ENCODE measurements at places on chromosomes 2 and 18.

- no peak for DNase-seq
Observed at GRCh38 chr2:1804865-1805264, 60.5 kb upstream of the PXDN start.

GRCh38 chr18:52340406-52341102 lies 557 bp downstream of the DCC start:
- DNase-seq: no peak

DNA sequence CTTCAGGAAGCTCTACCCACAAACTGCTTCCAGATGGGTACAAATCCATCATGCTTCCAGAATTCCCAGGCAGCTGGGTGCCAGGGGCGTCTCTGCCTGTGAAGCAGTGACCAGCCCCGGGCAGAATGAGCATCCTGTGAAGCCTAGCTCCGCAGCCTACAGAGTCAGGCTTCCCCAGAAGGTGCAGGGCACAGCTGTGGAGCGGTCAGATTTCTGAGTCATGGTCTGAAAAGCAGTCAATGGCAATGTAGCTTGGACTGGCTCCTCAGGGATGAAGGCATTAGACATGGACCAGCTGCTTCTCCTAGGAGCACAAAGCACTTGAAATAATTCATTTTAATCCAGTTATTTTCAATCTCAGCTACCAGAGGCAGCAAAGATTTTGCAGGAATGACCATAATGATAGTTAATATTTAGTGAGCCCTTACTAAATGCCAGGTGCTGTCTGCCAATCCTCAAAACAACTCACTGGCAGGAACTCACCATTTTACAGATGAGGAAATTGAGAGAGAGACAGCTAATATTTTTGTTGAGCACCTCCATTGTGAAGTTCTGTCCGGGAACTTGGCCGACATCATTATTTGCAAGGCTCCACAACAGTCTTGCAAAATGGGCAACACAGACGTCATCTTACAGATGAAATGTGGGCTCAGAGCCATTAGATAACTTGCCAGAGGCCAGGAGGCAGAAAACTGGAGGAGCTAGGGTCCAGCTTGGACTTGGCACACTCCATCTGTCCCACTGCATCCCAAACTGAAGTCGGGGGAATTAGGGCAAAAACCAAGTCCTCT lies 31.7 kb downstream of the ACMSD start:
- no peak for DNase-seq

GRCh38 chr2:202938960-202939359 lies 26.9 kb downstream of the CARF start:
- no peak for DNase-seq

- DNase-seq: no peak
Observed at GRCh38 chr2:36701391-36701795, 4.9 kb downstream of the VIT start.

- DNase-seq: no peak
Observed at GRCh38 chr2:147181351-147182029, 663.3 kb upstream of the ACVR2A start.

- no peak for DNase-seq
Observed at GRCh38 chr18:42838546-42839145, 276.8 kb downstream of the RIT2 start.

- no peak for DNase-seq
Observed at GRCh38 chr2:128293426-128293755, 25.3 kb downstream of the HS6ST1 start.

- peak; percentile 93 for DNase-seq
Observed at GRCh38 chr2:120589771-120590608, 145.7 kb upstream of the GLI2 start.

DNA sequence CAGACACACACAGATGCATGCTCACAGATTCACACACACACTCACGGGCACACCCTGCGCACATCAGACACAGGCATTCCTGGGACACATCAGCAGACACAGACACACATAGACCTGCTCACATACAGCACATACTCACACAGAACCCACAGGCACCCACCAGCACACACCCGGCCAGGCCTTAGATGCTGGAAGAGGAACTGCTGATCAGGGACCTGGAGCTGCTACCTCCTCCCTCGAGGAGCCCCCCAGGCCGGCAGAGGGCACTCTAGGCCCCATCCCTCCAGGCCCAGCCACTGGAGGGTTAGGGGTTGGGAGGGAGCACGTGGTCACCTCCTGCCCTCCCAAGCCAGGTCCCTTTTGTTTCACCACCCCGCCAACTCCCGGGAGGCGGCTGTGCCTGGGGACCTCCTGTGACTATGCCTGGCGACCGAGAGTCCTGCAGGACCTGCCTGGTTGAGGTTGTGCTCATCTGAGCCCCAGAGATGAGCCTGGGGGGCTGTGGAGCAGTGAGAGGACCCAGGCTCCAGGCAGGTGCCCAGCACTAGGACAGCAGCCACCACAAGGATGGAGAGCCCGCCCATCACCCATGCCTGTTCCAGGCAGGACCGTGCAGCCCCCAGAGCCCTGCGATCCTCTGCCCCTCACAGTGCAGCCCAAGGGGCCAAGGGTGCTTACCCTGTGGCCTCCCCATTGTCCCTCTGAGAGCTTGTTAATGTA lies 21.0 kb upstream of the PTMA start:
- DNase-seq: peak; percentile 38
